GM23248 (cell line): ENCODE measurements at places on chromosomes 5 and 9.

DNA sequence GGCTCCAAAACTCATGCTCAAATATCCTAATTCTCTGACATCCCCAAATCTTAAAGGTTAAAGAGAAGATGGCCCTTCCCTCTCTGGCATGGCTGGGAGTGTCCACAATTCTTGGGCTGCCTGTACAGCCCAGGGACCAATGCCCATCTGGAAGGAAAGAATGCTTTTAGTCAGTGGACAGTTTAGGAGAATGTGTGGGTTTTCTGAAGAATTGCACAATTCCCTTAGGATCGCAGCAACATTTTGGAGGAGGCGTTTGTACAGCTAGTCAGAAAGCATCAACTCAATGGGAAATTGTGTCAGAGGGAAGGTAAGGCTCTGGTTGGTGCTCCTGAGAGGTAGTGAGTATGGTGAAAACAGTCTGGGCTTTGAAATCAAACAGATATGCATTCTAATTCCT is 15.0 kb downstream of the FAM193B start:
- peak; percentile 96 for DNase-seq

- DNase-seq = peak; percentile 89
Measured at GRCh38 chr5:167578977-167579692, 712.3 kb upstream of the WWC1 start.

GRCh38 chr9:7901621-7902020 is 102.0 kb upstream of the DMAC1 start:
- DNase-seq = no peak

GRCh38 chr5:85388770-85389169 is 1004.1 kb upstream of the EDIL3 start:
- DNase-seq = no peak

GRCh38 chr5:111223787-111224560 is at the start of gene CAMK4:
Gene CAMK4, plus strand, starts transcription at chr5:111224384. Its CDS starts 100 bp downstream, at chr5:111224484.
- peak; percentile 77 for DNase-seq

GRCh38 chr5:91132550-91132949 is 250.6 kb downstream of the ARRDC3 start:
- no peak for DNase-seq

DNA sequence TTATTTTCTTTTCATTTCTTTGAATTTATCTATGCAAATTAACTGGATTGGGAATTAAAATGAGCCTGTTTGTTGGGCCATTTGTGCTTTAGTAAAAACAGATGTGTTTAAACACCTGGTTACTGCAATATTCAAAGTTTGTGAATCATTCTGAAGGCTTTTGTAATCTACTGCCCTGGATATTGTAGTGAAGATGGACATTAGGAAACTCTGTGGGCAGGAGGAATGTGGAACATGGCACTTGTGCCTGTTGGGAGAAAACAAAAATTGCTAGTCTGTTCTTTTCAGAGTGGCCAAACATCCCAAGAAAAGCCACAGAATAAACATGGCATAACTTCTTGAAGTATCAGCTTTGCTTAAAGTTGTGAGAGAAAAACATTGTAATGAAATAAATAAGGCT is 40.8 kb downstream of the CHSY3 start:
- peak; percentile 61 for DNase-seq

- DNase-seq = no peak
Measured at GRCh38 chr9:7910426-7911020, 110.9 kb upstream of the DMAC1 start.

DNA sequence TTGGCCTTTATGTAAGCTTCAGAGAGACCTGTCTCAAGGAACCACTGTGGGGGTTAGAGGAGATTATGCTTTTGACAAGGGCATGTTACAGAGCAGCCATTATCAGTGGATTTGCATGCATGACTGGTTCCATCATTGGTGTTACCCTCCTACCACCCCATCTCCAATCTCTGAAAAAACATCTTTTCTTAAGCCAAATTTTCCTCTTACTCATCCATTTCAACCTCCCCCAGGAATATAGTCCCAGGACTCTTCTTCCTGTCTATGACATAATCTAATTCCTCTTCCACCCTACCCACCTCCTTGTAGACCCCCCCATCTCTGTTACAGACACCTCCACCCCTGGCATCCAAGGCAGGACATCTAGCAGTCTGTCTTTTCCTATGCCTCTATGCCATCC is 33.1 kb upstream of the ADRB2 start:
- DNase-seq = no peak
